ENCODE measurements at places on chromosomes 6 and 20.

- DNase-seq = peak; percentile 16
Measured at GRCh38 chr20:32482442-32483261, 102.5 kb downstream of the NOL4L start.

DNA sequence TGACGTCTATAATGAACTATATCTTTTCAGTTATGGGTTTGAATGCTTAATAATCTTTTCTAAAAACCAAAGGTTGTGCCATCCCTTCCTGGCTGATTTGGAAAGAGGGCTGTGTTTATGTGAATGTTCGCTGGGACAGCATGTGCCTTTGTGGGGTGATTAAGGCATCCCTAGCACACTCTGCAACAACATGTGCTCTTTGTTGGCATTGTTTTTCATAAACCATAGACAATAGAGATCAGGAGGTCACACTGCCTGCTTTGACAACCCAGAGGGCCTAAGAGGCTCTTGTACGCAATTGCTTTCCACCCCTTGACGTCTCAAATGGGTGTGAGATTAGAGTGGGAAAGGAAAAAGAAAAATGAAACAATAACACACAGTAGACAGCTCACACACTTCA, 116.0 kb downstream of the LRRC1 start:
- DNase-seq = no peak

- no peak for DNase-seq
Measured at GRCh38 chr20:48819821-48820648, 7.8 kb downstream of the PREX1 start.

GRCh38 chr6:99611148-99611547, 4.5 kb downstream of the PRDM13 start:
- no peak for DNase-seq

DNA sequence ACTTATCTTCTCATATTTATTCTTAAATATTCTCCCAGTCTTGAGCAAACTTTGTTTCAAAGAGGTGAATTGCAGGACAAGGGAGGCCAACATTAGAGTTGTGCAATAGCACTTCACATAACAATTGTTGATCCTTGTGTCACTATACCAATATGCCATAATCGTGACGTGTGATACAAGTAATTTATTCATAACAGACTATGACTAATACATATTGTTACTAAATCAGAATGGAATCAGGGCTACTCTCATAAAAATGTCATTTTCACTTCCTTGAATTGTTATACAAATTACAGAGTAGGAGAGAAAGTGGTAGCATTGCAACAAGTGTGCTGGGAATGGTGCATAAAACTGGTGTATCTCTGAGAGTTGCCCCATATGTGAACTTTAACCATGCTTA, 37.2 kb upstream of the PLCB1 start:
- peak; percentile 27 for DNase-seq

DNA sequence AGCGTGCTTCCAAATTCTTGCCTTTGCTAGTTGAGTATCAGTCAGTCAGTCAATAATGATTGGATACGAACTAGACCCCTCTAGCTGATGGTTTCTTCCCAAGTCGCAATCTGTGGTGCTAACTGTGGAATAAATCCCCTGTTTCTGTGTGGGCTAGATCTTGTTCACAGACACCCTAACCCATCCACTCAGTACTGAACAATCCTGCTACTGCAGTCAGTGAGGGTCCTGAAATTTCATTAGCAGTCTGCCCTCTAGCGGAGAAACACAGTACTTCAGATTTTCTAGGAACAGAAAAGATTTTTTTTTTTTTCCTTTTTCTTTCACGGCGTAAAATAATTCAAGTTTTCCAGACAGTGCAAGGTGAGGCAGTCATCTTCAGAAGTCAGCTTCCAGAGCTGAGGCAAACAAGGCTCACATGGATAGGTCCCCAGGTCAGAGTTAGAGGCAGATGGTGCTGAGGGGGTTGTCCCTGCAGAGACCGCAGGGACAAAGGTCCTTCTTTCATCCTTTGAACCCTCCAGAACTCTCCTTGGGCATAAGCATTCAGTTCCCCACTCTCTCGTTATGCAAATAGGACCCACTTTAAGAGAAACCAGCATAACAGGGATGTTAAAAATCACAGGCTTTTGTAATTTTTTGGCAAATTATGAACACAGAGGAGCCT, 119.6 kb downstream of the SCML4 start:
- DNase-seq = peak; percentile 75

DNA sequence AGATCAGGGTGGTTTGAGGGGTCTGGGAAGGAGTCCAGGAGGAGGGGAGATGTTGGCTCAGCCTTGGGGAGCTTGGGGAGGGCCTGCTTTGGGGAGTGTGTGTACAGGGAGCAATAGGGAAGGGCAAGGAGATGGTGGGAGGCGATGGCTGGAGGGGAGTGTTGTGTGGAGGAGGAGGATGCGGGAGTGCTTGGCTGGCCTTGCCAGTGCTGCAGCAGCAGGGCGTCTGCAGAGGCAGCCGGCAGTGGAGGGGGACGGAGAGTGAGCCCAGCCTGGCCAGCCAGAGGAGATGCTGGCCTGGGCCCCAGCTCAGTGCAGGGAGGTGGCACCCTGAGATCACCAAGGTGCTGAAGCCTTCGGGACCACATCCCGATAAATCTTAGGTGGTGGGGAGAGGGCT, 3.9 kb downstream of the IP6K3 start:
- DNase-seq = no peak

DNA sequence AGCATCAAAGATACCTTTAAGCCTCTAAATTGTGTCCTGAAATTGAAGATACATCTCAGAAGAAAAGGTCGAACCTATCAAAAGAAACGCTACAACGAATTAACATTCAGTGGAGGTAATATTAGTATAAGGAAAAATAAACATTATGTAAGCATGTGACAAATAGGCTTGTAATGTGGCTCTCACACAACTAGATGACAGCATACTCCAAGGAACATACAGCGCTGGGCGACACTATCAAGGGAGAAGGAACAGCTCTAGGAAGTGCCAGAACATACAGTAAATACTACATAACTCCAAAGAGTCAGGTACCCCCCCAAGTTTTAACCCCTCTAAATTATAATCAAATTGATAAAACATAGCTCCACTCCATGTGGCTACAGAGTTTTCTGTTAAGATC, 103.5 kb downstream of the LAMP5 start:
- peak; percentile 38 for DNase-seq

- peak; percentile 72 for DNase-seq
Measured at GRCh38 chr20:39081255-39081654, 119.1 kb downstream of the DHX35 start.

DNA sequence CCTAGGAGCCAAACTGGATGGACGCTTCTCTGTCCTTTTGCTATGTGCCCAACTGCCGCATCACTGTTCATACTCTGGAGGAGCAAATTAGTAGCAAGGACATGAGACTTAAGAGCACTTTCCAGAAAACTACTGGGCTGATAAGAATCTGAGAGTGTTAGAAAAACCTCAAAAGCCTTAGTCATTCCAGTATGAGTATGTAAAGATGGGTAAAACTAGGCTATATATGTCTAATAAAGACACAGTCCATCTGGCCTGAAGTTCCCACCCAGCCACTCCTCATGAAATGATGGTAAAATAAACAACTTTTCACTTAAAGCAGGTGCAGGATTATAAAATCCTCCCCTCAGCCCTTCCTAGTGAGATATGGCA, 30.6 kb downstream of the SHLD1 start:
- DNase-seq = no peak

DNA sequence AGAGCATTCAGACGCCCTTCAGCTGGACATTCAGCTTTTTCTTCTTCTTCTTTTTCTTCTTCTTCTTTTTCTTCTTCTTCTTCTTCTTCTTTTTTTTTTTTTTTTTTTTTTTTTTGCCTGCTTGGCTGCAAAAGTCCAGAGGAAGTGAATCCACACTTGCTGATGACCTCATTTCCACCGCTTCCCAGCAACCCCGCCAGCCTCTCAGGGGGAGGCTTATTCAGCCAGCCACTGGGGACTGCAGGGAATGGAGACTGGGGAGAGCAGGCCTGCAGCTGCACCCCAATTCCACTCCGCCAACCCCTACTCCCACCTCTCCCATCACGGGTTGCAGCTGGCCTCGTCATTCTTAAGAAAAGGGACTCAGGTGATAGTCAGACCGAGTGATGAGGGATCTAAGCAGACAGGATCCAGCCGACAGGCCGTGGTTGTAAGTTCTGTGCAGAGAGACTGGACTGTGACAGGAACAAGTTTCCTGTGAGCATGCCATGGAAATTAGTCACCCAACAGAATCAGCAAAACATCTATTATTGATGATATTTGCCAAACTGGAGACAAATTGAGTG, 59.0 kb upstream of the QKI start:
- peak; percentile 76 for DNase-seq

GRCh38 chr6:73823832-73824231, 127.8 kb downstream of the CD109 start:
- no peak for DNase-seq

Measured in fibroblast of skin of scalp (primary cell).